ENCODE measurements at places on chromosomes 4 and X.

GRCh38 chrX:110043506-110043905 is 40.6 kb downstream of the TMEM164 start:
- DNase-seq, result no peak

GRCh38 chr4:102493794-102494193 is 7.4 kb upstream of the NFKB1 start:
- DNase-seq, result no peak

DNA sequence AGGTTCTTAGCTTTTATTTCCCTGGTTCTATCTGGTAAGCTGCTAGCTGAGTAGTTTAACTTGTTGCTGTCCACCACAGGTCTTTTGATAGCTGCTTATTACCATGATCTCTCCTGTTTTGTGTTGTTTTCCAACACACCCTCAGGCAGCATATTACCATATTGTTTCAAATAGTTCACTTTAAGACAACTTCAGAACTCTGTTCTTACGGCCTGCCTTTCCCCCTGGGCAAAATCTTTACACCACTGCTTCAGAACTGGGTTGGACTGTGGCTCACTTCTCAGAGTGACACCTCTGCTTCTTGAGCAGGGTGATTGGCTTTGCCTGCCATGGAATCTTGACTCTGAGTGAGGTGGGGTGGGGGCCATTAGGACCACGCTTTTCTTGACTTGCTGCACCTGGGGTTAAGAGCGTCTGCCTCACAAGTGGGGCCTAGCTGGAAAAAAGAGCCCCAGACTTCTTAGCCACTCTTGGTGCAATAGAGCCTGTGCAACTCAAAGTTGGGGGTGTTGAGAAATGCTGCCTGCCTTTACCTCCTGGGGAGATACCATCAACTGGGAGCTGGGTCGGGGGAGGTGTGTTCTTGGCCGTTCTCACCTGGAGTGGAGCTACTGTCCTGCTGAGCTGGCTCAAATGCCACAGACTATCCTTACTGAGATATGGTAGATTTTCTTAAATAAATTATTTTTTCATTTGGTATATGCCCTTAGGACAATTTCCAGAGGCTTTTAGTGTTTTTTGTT is 23.4 kb downstream of the USP9X start:
- DNase-seq, result no peak

GRCh38 chr4:130419211-130419975 is 1323.4 kb downstream of the C4orf33 start:
- DNase-seq, result no peak

- DNase-seq, result no peak
Measured at GRCh38 chrX:118724775-118725174, 2.6 kb upstream of the IL13RA1 start.
